Stimulated activated CD8-positive, alpha-beta memory T cell treated with anti-CD3 and anti-CD28 coated beads, Interleukin-12 subunit alpha, Interleukin-12 subunit beta, amount 100 ng/mL, for 4 hours (primary cell): ENCODE measurements at places on chromosomes 6 and 20.

DNA sequence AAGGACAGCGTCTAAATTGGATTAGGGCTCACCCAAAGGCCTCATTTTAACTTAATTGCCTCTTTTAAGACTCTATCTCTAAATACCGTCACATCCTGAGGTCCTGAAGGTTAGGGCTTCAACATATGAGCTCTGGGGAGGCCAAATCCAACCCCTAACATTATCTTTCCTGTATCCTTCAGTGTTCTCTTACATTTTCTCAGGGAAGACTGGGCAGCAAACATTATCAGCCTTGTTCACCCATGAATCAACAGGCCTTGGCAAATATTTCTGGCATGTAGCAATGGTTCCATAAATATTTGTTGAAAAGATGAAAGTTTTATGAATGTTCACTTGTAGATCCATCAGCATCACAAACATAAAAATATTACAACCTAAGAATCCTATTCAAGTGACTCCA lies 24.6 kb upstream of the FOXF2 start:
- no peak for DNase-seq

GRCh38 chr6:137399881-137400443 lies 94.2 kb downstream of the OLIG3 start:
- no peak for DNase-seq

DNA sequence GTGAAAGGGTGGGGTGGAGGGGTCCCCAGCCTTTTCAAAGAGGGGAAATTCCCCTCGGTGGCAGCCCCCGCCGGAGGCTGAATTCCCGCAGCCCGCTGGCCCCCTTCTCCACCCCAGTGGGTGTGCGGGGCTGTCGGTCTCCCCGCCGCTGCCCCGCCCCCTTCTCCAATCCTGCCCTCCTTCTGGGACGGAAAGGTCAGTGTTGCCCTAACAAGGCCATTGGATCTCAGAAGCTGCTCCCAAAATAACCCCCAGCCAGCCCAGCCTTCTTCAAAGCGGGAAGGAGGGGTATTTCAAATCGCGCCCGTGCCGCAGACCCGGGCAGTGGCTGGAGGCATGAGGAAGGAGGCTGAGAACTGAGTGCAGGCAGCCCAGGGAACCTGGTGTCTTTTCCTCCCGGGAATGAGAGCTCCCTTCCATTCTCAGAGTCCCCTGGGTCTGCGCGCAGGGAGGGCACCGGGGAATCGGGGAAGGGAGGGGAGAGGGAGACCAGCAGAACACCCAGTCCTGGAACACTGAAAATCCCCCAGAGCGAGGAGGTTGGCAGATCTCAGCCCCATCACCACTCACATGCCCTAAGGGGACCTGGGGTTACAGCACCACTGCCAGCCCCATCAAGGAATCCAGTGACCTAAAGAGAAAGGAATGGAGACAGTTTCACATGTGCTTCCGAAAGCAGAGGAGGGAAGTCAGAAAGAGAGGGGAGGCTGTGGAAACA lies at the start of gene JPH2:
Gene JPH2 (minus strand): TSS at position 135 of the 718 bp plus-strand sequence. CDS start 483 bp downstream, outside the sequence.
- no peak for DNase-seq

DNA sequence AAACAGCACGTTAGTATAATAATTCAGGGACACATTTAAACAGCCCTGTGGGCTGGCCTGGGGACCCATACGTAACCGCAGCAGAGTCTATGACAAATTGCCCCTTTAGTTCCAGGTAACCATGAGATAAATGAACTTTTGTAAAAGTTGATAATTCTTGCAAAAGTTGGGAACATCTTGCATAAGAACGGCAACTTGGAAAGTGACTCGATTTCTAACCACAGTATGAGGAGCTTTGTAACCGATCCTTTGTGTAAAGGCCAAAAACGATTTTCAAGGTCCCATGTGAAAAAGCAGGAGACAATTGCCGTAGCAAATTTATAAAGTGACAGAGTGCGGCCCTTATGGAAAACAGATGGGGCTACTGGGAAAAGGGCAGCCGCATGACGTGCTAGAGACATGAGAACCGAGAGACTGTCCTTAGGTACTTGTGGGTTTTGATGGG lies 81.6 kb downstream of the PSMG4 start:
- DNase-seq = no peak

GRCh38 chr6:141946502-141946901 lies 186.2 kb upstream of the GJE1 start:
- DNase-seq = no peak

GRCh38 chr20:8196096-8196495 lies 64.0 kb downstream of the PLCB1 start:
- DNase-seq = no peak

- no peak for DNase-seq
Measured at GRCh38 chr6:35391240-35391968, 49.0 kb downstream of the PPARD start.

- DNase-seq = no peak
Measured at GRCh38 chr20:64242003-64242796, 13.3 kb upstream of the PCMTD2 start.

- DNase-seq = peak; percentile 59
Measured at GRCh38 chr20:58306421-58307261, 2.9 kb upstream of the RAB22A start.

GRCh38 chr6:6277413-6277812 lies 43.0 kb downstream of the F13A1 start:
- no peak for DNase-seq

DNA sequence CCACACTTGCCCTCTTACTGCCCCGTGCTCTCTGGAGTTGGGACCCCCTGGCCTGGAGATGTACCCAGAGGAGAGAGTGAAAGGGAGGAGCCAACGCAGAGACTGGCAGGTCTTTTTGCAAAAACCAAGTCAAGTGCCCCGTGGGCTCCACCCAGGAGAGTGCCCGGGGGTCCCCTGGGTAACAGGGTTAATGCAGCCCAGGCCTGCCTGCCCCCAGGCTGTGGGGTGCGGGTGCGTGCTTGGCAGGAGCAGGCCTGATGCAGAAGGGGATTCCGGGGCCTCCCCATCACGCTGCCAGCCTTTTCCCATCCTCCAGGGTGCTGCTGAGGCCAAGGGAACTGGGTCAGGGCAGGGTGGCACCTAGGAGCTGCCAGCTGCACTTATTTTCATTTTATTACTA lies 184.4 kb downstream of the ERMARD start:
- no peak for DNase-seq

- no peak for DNase-seq
Measured at GRCh38 chr20:44642203-44643153, 9.0 kb downstream of the ADA start.

GRCh38 chr20:23095499-23095898 lies 9.4 kb upstream of the CD93 start:
- no peak for DNase-seq

- DNase-seq = no peak
Measured at GRCh38 chr6:10410207-10411050, 4.4 kb downstream of the TFAP2A start.

DNA sequence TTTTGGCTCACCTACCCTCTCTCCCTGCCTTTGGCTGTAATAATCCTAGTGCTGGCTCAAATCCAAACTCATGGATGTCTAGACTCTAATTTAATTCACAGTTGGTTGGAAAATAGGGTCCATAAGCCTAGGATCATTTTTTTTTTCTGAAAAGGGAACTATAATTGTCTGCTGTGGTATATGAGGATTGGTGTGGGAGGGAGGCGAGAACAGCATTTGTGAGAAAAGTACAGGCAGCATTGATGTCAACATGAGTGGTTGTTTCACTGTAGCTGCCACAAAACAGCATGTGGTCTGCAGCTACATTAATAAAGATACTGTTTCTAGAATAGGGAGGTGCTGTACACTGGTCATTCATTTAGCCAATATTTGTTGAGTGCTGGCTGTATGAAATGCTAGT lies 18.6 kb upstream of the POLR1H start:
- no peak for DNase-seq

- no peak for DNase-seq
Measured at GRCh38 chr6:38183856-38184584, 364.5 kb downstream of the ZFAND3 start.

DNA sequence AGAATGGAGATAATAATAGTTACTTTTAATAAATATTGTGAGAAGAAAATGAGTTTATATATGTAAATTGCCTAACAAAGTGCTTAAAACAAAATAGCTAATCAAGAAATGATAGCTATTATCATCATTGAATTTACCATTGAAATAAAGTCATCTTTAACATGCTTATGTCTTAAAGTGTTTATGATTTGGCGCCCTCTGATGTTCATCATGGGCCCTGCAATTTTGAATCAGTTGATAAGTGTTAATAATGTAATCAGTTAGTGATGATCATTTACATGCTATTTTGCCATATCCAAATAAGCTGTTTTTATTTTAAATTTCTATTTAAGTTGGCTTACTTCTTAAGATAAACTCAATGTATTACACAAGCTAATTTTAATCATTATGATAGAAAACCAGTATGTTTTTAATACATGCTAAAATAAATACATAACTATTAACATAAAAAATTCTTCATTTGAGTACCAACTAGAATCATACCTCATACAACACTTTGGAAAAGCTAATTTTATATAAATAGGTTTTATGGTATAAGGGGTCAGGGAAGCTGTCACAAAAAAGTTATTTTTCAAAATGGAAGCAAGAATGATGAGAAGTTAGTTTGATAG lies 39.2 kb upstream of the TPD52L1 start:
- DNase-seq = no peak

- DNase-seq = no peak
Measured at GRCh38 chr6:158830736-158831135, 11.6 kb upstream of the EZR start.

GRCh38 chr6:169503422-169504152 lies 198.2 kb downstream of the WDR27 start:
- no peak for DNase-seq

DNA sequence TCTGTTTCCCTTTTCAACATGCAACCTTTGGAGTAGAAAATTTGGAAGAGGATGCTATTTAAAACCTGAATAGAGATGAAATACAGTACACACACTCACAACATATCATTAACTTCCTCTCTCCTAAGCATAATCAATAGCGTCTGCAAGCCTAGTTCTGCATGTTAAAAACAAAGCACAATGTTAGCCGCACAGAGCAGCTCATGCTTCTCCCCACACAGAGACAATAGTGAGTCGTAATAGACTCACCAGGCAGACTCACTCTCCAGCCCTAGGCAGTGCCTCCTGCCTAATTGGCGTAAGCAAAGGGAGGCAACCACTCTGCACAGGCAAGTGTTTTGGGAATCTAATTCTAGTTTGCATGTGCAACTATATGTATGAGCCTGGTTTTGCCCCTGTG lies 45.8 kb upstream of the ARID1B start:
- no peak for DNase-seq

DNA sequence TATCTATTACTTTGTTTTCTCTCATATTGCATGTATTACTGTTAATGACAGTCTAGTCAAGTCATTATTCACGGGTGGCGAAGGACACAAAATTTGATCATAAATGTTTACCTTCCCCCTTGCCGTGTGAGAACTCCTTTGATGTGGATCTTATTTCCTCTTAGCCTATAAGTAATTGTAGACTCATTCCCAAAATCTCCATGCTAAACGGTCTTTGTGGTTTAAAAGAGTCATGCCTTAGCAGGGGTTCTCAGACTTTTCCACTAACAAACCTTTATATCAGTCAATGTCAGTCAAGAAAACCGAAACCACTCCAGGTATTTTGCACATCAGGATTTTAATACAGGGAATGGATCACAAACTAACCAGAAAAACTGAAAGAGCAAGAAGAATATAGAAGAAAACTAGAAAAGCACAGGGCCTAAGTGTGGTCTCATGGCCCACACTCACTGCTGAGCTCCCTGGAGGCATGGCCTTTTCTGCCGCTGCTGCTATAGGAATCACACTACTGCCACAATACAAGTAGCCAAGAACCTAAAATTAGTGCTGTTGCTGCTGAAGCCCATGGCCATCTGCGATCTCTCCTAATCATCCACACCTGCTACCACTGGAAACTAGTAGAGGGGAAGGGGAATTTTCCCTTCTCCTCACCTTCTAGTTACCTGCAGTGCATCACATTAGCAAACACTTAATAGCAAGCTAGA lies 186.0 kb upstream of the POU3F2 start:
- DNase-seq = no peak

DNA sequence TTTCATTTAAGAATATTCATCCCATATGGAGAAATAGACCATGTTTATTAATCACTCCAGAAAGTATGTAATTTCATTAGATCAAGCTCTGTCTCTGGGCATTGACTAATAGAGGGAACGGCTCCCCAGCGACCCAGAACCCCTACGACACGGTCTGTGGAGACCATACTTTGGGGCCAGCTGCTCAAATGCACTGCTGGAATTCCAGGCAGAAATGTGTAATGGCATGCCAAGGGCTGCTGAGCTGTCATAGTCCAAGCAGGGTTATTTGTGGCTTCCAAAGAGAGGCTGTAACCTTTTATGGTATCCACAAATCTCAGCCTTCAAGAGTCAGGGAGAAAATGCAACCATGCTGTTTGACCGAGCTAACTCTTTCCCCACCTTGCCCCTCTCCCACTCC lies 755.8 kb downstream of the DHX35 start:
- no peak for DNase-seq

DNA sequence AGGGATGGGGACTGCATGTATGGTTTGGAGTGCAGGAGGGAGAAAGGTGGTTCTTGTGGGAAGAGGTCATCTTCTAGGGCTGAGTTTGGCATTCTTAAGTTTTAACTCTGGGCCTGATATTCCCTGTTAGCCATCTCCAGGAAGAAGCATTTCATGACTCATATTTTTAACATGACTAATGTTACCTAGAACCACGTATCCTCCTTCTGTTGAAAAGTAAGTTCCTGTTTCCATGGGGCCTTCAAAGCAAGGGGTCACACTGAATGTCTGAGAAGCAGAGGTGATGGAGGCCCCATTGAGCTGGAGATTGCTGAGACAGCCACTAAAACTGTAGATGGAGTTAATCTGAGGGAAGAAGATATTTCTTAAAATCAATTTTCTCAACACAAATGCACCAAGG lies 30.2 kb downstream of the FAM229B start:
- DNase-seq = no peak
